Activated naive CD8-positive, alpha-beta T cell treated with anti-CD3 and anti-CD28 coated beads, Interleukin-2, amount 10 ng/mL, durations not matched to agents 7 days and 5 days (primary cell): ENCODE measurements at places on chromosomes 11 and 22. TPM values are rescaled to one million over a fixed set of nuclear protein-coding genes. Genes with fewer than 3 reads are reported as not detected.

GRCh38 chr11:44899959-44900358 lies 50.7 kb downstream of the TP53I11 start:
- no peak for DNase-seq

DNA sequence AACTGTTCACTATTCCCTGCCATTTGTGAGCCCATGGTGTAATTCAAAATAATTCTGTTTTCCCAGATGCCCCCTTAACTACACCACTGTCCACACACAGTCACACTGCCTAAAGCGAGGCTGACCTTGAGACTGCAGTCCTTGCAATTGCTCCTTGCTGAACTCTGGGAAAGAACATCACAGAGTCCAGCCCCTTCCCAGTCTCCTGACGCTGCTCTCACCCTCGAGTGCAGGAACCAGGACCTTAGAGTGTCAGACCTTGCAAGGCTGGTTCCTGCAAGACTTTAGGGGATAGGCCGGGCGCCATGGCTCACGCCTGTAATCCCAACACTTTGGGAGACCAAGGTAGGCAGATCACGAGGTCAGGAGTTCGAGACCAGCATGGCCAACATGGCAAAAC lies 33.6 kb downstream of the AHNAK start:
- DNase-seq = no peak

GRCh38 chr22:19862619-19863246 lies 8.1 kb upstream of the GNB1L start:
- DNase-seq = no peak

DNA sequence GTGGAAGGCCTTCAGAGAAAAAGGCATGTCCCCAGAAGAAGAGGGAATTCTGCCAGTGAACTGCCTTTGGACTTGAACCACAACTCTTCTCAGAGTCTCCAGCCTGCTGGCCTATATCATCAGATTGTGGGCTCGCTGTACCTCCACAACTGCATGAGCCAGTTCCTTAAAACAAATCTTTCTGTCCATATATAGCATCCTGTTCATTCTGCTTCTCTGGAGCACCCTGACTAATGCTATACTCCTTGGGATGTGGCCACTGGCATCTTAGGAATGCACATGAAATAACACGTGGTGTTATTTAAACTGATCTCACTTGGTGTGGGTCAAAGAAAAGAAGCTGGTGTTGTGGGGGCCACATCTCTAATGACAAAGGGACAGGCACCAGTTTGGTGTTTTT lies 58.3 kb upstream of the VSTM5 start:
- DNase-seq = no peak

GRCh38 chr11:18171377-18172000 lies 1.1 kb upstream of the MRGPRX4 start:
- DNase-seq = no peak

DNA sequence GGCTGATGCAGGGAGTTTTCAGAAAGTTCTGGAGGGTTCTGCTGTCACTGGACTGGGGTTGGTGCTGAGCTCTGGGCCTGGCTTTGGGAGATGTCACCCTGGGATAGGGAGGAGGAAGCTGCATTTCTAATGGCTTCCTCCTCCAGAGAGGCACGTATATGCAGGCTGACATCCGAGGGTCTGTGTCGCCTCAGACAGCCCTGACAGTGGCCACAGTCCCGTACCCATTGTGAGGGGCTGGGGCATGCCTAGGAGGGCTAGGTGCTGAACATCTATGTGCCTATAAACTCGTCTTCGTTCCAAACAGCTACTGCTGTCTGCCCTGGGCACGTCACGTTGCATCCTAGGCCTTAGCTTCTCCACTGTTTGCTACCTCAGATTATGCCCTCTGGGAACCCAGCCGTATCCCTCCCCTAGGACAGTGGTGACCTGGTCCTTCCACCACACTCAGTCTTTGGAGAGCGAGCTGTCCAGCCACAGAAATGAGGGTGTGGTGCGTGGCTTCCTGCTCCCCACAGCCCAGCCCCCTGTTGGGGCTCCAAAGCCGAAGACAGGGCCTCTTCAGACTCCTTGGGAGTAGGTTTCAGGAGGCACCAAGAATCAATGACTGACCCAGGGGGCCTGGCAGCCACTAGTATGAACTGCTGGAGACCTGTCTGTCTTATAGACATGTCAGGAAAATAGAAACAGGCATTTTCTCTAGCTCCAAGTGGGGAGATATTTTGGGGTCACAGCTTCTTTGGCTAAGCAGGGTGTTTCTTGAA lies 26.4 kb downstream of the ADAMTS15 start:
- no peak for DNase-seq

GRCh38 chr11:87659807-87660206 lies 515.4 kb downstream of the RAB38 start:
- DNase-seq = no peak

GRCh38 chr11:23991165-23991539 lies 505.7 kb upstream of the LUZP2 start:
- DNase-seq = no peak

- no peak for DNase-seq
These were observed 1.6 kb downstream of the C1QTNF5 start for GRCh38 chr11:119338965-119339588.

- no peak for DNase-seq
These were observed 24.8 kb upstream of the NRIP3 start for GRCh38 chr11:9028581-9028980.

The CD3G gene
- total RNA-seq = 199 TPM

The SCO2 gene
- total RNA-seq = 12.8 TPM
